Fibroblast of gingiva (primary cell): ENCODE measurements at places on chromosomes 2 and 18.

DNA sequence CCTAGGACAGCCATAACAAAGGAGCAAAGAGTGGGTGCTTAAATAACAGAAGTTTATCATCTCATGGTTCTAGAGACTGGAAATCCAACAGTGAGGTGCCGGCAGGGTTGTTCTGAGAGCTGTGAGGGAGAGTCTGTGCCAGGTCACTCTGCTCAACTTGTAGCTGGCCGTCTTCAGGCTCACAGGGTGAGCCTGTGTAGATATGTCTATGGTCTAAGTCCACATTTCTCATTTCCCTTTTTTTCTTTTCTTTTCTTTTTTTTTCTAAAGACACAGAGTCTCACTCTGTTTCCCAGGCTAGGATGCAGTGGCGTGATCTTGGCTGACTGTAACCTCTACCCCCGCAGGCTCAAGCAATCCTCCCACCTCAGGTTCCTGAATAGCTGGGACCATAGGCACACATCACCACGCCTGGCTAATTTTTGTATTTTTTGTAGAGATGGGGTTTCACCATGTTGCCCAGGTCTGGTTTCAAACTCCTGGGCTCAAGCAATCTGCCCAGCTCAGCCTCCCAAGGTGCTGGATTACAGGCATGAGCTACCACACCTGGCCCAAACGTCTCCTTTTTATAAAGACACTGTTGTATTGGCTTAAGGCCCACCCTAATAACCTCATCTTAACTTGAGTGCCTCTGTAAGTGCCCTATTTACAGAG lies 142.2 kb downstream of the SP3 start:
- no peak for DNase-seq

DNA sequence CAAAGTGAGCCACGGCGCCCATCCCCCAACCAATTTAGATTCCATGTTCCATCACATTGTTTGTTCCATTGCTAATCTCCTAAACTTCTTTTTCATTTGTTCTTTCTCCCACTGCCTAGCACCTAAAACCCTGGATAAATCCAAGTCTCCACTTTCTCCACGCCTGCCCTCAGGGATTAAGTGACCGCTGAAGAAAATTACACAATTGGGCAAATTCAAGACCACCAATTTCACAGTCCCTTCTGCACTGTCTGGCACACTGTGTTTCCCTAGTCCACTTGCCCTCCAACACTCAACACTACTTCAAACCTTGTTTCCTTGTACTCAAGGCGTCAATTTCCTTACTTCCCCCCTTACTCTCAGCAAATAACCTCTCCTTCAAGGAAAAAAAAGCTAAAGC lies 5.1 kb upstream of the UBXN4 start:
- DNase-seq = no peak

DNA sequence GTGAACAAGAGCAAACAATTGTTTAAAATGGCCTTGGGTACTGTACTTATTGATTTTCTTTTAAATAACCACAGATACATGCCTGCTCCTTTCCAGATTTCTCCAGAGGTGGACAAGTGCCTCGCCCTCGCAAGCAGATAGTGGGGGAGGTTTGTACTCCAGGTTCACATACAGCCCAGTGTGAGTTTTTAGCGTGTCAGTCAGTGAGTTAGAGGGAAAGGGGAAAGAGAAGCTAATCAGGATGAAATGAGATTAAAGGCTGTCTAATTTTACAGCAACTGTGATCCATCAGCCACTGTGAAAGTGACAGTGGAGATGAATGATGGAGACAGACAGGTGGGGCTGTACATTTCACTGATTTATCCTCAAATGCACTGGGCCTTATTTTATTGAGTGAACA lies 74.7 kb downstream of the KLHL14 start:
- no peak for DNase-seq

DNA sequence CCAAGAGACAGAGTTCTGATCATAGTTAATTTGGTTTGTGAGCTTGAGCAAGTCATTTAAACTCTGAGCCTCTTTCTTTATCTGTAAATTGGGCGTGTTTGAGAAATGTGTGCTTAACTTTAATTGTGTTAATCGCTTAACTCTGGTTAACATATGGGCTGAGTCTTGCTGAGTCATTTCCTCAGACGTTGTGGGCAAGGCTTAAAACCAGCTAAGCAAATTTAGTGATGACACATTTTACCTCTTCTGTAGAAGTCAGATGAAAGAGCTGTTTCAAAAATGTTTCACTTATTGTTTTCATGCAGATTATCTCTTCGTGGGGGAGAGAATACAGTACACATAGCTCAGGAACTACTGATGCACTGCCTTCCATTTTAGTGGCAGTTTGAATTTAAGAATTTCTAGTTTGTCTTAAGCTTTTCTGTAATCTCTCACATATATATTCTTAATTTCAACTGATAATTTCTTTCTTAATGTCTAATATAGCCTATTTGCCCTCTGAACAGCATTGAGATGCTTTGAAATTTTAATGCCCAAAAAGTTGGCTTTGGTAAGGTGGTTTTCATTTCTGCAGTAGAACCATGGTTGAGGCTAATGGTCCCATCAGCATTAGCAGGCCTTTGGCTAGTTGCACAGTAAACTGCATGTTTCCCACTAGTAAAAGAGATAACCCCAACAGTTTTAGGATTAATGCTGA lies 34.9 kb downstream of the RAB10 start:
- DNase-seq = peak; percentile 77

DNA sequence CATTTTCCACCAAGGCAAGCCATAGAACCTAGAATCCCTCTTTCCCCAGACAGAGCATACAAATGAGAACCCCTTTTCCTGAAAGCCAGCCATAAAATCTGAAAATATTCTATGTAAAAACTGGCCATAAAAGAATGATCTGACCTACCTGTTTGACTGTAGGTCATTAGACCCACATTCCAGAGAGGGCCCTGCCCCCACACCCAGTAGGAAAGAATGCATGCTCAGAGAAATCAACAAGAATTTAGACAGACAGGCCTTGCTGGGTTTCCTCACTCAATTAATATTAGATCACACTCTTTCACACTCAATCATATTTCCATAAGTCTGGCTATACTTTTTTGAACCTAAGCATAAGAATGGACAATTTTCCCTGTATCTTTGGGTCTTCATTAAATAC lies 929.5 kb downstream of the ERBB4 start:
- DNase-seq = no peak

- no peak for DNase-seq
Measured at GRCh38 chr2:111975819-111976218, 77.4 kb downstream of the MERTK start.

- no peak for DNase-seq
Measured at GRCh38 chr2:104860451-104860790, 6.5 kb downstream of the POU3F3 start.

DNA sequence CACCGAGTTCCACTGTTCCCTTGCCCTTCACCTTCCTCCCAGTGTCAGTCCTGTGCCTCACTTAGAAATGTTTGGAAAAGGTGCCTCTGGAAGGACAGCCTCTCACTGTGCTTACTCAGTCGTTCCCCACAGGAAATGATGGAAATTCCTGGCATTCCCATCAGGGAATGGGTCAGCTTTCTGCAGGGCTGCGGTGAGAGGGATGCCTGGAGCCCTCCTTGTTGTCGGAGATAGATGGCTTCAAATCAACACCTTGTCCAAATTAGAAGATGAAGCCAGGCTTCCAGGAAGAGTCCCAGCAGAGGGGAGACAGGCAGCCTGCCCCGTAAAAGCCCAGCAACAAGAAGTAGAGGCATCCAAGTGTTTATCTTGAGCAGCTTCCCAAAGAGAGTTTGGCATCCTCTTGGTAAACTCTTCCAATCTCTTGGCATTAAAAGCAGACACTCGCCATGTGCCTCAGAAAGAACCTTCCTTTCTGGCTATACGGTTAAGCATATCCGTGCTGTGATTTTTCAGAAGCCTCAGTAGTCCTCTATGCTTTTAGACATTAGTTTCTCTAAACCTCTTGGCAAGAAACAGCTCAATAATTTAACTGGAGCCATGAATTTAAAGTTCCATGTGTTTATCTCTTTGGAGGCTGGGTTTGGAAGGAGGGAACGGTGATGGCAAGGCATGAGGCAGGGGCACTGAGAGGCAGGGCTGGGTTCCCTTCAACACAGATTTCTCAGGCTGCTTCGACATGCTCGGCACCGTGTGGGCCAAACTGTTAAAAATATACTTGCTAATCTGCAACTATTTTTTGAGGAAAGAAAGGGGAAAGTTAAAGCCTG lies 25.1 kb downstream of the COLEC12 start:
- peak; percentile 76 for DNase-seq

- DNase-seq = no peak
Measured at GRCh38 chr2:141941210-141941714, 189.6 kb downstream of the LRP1B start.

DNA sequence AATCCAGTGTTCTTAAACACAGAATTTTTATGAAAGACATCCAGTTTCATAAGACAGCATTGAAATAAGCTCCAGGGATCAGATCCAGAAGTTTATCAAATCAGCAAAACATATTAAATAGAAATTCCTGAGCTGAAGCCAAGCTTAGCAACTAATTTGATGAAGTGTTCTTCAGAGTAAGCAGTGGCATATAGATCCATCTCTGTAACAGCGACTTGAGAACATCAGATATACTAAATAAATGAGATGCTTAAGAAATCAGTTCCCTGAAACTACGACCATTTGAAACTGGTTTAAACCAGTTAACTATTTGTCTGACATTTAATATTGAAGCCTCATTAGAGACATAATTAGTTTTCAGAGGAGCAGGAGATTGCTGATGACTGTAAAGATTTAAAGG lies 34.1 kb downstream of the PPP1R1C start:
- DNase-seq = no peak

DNA sequence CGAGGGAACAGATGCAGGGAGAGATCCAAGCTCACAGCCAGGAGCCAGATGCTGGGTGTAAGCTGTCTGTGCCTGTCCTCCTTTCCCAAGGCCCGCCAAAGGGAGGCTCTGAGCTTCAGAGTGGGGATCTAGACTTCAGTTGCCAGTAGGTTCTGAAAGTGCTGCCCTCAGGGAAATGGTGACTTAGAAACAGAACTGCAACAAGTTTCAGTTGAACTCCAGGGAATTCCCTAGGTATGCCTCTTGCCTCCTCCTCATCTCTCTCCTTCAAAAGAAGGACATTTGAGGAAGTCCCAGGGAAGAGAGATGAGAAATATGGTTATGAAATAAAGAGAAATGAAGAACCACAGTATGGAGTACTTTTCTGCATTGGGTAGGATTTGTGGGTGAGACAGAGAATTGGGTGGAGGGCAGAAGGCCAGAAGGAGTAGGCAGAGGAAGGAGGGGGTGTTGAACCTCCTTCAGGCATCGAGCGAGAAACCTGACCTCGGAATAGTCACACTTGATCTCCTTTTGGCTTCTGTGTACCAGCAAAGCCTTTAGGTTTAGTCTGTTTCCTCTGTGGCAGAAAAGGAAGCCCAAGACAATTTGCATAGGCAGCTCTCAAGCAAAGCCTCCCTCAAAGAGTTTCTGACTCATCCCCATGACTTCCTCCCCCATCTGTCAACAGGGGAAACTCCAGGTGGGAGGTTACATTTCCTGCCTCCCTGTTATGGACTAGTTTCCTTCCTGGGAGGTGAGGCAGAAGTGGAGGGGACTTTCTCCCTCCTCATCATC lies 45.7 kb downstream of the QPCT start:
- peak; percentile 43 for DNase-seq

DNA sequence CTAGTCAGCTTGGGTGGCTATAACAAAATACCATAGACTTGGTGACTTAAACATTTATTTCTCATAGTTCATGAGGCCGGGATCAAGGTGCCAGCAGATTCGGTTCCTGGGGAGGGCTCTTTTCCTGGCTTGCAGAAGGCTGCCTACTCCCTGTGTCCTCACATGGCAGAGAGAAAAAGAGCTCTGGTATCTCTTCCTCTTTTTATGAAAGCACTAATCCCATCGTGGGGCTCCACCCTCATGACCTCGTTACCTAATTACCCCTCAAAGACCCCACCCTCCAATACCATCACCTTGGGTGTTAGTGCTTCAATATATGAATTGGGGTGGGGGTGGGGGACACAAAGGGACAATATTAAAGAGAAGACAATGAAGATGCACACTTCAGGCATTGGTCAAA lies 67.1 kb upstream of the CCBE1 start:
- DNase-seq = no peak

DNA sequence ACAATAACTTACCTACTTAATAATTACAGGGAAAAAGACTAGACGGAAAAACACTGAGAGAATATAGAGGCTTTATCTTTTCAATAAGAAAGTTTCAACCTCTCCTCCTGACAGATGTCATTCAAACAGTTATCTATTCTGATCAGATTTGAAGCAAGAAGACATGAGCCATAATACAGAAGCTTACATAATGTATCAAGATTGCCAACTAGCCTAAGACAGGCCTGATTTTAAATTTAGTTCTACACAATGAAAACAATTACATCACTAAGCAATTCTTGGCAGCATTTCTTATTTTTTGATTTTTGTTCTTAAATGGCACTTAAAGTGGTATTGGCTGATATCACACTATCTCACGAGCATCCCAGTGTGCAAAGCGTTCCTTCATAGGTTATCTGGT lies 41.6 kb downstream of the GPR155 start:
- DNase-seq = peak; percentile 4

- DNase-seq = peak; percentile 48
Measured at GRCh38 chr18:2547477-2548087, 23.7 kb downstream of the METTL4 start.

DNA sequence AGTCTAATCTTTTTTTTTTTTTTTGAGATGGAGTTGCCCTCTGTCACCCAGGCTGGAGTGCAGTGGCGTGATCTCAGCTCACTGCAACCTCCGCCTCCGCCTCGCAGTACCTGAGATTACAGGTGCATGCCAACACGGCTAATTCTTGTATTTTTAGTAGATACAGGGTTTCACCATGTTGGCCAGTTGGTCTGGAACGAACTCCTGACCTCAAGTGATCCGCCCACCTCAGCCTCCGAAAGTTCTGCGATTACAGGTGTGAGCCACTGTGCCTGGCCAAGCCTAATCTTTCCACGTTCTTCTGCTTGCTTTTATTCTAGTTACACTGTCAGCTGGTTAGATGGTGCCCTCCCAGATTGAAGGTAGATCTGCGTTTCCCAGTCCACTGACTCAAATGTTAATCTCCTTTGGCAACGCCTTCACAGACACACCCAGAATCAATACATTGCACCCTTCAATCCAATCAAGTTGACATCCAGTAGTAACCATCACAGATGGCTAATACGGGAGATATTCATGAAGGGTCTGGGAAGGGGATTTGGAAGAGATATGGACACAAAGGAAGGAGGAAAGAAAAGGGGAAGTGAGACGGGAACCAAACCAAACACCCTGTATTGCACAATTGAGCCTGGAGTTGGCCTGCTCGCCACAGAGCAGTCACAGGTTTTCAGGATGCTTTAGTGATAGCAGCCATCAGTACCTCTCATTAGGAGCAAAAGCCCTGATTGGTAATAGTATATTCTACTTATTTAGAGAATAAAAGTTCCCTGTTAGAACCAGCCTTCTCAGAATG lies 229.8 kb downstream of the PIK3C3 start:
- DNase-seq = no peak
